NCI-H526 (cell line): ENCODE measurements at places on chromosomes 7 and 10.

- no peak for DNase-seq
Measured at GRCh38 chr10:73791871-73792400, 6.5 kb downstream of the ZSWIM8 start.

DNA sequence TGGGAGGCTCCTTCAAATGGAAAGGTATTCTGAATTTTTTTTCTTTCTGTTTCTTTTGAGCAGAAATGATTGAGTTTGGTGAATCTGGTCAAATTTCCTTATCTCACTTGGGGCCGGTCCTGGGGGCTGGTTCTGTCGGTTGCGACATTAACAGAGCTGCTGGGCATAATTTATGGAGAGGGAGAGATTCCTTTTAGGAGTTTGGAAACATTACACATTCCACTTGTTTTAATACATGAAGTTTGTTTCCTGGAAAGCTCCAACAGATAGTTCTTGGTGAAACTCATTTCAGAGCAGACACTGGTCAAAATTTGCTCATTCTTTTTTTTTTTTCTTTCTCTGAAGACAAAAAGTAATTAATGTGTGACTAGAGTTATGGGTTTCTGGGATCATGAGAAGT lies 129.9 kb downstream of the ABCA13 start:
- DNase-seq: no peak

DNA sequence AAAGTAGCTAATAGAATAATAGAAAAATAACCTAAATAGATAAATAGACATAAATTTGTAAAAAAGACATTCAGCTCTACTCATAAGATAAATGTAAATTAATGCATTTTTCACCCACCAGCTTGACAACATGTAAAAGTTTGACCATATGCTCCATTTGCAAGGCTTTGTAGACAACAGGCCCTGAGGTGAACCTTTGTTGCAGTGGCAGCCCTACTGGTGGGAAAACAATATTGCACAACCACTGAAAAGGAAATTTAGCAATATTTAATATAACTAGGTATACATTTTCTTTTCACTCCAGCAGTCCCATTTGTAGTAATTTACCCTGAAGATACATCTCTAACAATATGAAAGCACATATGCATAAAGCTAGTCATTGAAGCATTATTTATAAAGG lies 39.0 kb upstream of the ADRA2A start:
- DNase-seq: no peak

DNA sequence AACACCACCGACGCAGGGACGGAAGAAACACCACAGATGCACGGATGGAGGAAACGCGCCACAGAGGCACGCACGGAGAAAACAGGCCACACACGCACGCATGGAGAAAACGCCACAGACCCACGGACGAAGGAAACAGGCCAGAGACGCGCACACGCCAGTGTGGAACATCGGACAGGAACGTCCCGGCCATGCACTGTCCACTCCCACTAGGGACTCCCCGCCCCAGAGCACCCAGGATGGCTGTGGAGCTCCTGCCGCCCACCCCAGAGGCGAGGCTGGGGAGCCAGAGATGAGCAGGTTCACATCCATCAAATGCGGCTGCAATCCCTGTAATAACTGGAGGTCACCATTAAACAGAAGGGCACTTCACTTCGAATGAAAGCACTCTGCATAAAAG lies 17.3 kb downstream of the DIP2C start:
- DNase-seq: no peak

GRCh38 chr10:23418051-23418681 lies 20.7 kb upstream of the OTUD1 start:
- DNase-seq: no peak

GRCh38 chr7:39746103-39746819 lies 122.9 kb downstream of the RALA start:
- DNase-seq: peak; percentile 80

- DNase-seq: peak; percentile 13
Measured at GRCh38 chr7:28754027-28754426, 204.1 kb downstream of the TRIL start.

GRCh38 chr7:151079199-151079910 lies 1.3 kb downstream of the FASTK start:
- no peak for DNase-seq

GRCh38 chr10:25393621-25394020 lies 218.8 kb downstream of the GPR158 start:
- no peak for DNase-seq

DNA sequence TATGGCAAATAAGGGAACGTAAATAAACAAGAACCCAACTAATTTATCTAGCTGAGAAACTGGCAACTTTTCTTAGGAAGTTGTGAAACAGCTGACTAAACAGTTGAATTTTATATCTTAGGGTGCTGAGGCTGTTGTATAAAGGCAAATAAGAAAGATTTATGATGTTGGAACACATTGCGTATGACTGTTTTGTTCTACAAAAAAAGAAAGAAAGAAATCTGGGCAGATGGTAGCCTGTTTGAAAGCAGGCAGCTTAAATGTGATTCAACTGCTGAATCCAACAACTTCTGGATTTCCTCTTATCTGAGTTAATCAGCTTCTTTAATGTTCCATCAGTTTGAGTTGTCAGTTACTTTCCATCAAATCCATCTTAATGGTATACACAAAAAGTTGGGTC lies 214.5 kb downstream of the SNX13 start:
- DNase-seq: no peak

- DNase-seq: no peak
Measured at GRCh38 chr7:139854803-139855497, 25.9 kb downstream of the TBXAS1 start.

- no peak for DNase-seq
Measured at GRCh38 chr7:26379711-26380110, 88.0 kb downstream of the SNX10 start.
